ENCODE measurements at places on chromosomes 4 and X.

DNA sequence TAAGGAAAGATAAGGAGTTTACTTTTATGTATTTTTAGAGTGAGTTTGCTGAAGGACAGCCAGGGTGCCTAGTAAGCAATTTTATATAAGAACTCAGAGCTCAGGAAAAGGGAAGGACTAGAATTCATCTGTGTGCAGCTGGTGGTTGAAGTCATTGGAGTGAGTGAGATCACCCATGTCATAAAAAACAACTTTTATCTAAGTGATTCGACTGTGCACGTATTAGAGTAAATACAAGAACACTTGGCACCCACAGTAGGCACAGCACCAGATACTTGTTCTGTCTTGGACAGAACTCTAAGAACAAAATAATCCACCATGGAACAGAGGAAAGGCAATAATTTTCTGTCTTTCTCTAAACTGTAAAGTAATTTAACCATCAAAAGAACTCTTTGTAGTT is 31.6 kb downstream of the SYNPO2 start:
- no peak for DNase-seq

DNA sequence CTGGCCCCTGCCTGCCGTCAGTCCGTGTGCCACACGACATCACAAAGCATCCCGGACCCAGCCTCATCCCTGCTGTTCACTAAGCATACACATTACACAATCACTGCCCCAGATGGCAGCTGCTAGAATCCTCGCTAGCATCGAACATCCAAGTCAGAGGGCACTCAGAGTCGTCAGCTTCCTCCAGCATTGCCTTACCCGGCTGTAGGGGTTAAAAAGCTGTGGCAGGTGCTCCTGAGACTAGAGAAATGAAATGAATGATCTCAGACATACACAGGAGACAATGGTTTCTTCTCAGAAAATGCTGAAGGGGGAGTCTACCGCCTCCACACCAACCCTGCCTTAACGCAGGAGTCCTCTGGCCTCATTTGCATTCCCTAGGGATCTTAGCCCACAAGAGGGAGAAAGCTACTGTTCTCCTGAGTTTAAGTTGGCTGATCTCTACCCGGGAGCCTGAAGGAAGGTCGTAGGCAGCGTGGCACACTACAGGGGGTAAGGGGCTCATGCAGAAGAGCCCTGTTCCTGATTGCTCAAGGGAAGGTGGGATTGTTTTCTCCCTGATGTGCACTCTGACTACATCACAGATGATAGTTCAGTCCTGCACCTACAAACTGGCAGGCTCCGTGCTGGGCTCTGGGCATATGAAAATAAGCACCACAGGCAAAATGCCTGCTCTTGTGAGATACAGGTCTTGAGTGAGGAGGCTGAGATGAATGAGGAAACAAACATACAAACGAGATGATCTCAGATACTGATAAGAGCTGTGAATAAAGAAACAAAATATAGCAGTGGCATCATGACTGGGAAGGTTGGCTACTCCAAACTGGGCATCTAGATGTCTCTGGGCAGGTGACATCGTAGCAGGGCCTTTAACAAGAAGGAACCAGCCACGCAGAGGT is 2.6 kb upstream of the KIAA0232 start:
- DNase-seq, result no peak

DNA sequence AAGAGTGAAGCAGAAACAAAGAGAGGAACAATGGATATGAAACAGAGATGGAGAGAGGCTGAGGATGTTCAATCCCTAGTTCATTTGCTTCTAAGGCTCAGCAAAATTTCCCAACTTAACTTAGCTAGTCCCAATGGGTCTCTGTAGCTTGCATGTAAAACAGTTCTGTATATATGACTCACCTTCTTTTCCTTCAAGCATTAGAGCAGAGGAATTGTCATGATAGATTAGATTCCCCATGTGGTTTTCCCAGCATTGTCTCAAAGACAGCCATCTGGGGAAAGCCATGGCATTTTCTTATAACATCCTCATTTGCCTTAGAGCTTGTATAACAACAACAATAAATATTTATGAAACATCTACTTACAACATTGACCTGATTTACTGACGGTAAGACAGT is 93.9 kb upstream of the GATB start:
- no peak for DNase-seq

DNA sequence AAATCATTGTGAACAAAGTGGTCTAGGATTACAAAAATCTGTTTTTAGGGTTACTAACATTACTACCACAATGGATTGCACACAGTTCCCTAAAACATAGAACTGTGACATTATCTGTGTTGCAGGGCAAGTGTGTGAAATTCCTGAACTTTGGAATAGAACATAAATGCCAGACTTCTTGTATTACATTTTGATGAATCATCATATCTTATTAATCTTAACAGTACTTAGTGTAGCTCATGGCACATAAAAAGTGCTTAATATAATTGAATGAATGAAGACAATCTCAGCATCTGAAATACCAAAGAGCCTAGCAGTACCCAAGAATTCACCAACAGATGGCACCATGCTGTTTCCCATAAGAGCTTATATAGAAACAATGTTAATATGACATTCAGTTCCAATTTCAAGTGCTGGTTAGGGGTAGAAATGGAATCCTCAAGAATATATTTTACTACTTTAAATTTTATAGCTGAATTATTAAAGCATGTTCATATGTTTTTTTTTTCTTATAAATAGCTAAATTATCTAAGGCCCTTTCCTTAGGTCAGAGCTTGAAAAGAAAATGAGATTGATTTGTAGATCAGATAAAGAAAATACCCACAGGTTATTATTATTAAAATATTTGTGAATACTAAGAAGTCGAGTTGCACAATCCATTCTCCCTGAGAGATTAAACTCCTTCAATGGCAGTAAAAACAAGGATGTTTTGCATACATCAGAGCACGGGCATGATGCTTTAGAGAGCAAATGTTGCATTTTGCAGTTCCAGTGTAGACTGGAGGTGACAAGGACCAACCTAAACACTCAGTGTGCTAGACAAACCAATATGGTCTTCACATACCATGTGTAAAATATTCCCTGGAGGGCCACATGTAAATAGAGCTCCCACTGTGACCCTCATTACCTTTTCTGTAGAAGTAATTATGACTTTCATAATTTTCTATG is 25.7 kb upstream of the SHISA3 start:
- DNase-seq, result no peak

GRCh38 chr4:115334736-115335411 is 221.5 kb upstream of the NDST4 start:
- no peak for DNase-seq

DNA sequence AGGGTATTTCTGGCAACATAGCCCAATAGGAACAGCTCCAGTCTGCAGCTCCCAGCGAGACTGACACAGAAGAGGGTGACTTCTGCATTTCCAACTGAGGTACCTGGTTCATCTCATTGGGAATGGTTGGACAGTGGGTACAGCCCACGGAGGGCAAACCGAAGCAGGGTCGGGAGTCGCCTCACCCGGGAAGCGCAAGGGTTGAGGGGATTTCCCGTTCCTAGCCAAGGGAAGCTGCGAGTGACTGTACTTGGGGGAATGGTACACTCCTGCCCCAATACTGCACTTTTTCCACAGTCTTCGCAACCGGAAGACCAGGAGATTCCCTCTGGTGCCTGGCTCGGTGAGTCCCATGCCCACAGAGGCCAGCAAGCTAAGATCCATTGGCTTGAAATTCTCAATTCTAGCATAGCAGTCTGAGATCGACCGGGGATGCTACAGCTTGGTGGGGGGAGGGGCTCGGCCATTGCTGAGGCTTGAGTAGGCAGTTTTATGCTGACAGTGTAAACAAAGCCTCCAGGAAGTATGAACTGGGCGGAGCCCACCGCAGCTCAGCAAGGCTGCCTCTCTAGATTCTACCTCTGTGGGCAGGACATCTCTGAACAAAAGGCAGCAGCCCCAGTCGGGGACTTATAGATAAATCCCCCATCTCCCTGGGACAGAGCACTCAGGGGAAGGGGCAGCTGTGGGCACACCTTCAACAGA is 14.0 kb upstream of the ADAD1 start:
- DNase-seq, result no peak

GRCh38 chr4:121148000-121148399 is 16.1 kb downstream of the TNIP3 start:
- DNase-seq, result no peak

DNA sequence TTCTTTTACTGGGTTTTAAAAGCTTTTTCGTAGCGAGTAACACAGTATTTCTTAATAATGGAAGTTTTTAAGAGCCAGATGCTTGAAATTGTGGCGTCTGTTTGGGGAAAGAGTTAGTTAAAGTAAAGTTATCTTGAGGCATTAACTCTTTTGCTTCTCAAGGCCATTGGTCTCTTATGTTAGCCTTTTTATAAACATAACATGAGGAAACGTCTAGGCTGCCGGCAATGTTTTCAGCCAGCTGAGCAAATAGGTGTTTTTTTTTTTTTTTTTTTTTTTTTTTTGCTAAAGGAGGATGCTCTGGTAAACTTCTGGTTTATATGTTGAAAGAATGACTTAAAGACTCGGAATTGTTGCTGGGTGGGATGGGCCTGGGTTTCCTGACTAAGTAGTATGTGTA is 51.1 kb upstream of the RBMX start:
- DNase-seq, result no peak

- no peak for DNase-seq
Observed at GRCh38 chrX:39244147-39244546, 442.9 kb downstream of the MID1IP1 start.

DNA sequence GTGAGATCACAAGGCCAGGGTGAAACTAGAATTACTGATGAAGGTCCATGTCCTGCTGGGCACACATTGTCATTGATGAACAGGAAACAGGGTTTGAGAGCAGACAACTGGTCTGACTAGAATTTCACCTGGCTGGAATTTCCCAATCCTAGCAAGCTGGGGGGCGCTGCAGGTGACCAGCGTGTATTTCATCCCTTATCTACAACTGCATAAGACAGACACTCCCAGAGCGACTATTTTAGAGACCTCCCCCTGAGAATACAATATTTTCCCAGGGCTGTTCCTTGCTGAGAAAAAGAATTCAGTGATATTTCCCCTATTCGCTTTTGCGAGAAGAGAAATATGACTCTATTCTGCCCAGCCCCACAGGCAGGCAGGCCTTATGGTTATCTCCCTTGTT is 432.6 kb upstream of the GALNT7 start:
- no peak for DNase-seq

- no peak for DNase-seq
Observed at GRCh38 chr4:7569810-7570783, 135.4 kb upstream of the PSAPL1 start.

- no peak for DNase-seq
Observed at GRCh38 chrX:119389214-119389613, 9.9 kb upstream of the SLC25A43 start.

DNA sequence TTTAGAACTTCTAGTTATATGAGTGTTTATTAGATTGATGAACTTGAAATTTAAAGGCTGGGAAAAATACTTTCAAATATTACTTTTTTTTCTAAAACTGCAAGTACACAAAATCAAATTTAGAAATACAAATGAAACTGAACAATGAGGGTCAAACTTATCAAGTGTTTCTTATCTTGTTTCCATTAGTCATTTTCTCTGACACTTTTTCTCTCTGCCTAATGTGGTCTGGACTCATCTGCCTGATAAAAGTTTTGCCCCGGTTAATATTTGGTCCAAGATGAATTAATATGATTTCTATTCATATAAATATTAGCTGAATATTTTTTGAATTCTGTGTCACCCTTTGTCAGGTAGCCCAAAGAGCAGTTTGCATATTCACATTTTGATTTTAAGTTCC is 8.7 kb upstream of the HPGDS start:
- no peak for DNase-seq

GRCh38 chr4:47837908-47838294 is at the start of gene CORIN:
CORIN (minus strand) TSS chr4:47838067; CDS start chr4:47837949, 118 bp downstream.
- no peak for DNase-seq

DNA sequence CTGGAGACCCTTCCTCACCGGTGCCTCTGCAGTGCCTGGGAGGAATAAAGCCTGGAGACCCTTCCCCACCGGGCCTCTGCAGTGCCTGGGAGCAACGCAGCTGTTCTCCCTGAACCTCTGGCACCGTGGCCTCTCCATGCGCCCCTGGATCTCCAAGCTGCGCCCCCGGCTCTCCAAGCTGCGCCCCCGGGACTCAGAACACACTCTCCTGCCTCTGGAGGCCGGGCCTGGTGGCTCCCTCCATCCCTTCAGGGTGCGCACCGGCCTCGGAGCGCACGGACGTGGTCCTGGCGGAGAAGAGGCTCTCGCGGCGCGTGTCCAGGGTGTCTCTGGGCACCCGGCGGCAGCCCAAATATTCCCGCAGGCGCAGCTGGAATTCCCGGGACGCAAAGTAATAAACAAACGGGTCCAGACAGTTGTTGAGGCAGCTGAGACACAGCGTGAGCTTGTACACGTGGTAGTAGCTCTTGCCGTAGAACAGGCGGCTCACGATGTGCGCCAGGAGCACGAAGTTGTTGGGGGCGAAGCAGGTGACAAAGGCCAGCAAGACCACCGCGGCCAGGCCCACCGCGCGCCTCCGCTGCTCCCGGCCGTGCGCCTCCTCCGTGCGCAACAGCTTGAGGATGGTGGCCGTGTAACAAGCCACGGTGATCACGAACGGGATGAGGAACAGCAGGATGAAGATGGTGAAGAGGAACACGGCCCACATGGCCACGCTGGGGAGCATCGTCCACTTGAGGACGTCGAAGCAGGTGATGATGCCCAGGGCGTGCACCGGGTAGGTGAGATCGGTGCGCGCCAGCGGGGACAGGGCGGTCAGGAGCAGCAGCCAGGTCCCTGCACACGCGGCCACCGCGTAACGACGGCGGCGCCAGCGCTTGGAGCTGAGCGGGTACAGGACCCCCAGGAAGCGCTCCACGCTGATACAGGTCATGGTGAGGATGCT is 12.8 kb upstream of the ASMTL start:
- no peak for DNase-seq

GRCh38 chr4:15765910-15766697 is 12.0 kb upstream of the CD38 start:
- DNase-seq, result no peak

DNA sequence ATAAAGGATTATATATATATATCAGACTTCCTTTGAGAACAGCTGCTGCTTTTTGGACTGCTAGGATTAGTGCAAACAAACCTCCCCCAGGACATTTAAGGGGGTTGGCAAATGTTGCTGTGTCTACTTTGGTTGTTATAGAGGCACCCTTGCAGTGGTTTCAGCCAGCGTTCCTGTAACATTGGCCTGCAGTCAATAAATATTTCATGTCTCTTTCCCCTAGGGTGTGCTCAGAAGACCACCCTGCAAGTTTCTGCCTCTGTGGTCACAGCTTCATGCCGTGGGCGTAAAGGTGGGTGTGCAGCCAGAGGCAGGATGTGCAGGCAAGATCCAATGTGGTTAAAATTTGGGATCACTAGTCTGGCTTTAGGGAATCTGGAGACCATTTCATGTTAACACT is 28.9 kb downstream of the FGF5 start:
- DNase-seq, result no peak

DNA sequence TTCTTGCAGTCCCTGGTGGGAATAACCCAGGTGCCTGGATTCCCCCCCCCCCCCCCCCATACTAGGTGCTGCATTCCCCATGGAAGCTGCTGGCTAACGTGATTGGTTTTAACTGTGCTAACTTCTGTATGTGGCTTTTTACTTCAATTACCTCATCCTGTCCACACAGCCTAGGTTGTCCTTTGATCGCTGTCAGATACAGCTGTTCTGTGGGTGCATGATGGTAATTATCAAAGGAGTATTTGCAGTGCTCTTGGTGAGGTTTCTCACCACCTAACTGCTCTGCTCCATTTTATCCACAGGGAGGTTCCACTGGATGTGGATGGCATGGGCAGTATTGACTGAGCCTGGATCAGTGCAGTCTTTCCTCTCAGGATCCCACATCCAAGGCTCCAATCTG is 93.0 kb downstream of the ZNF518B start:
- no peak for DNase-seq

GRCh38 chr4:171430495-171430894 is 382.7 kb upstream of the GALNTL6 start:
- no peak for DNase-seq

GRCh38 chr4:98686043-98686707 is 27.8 kb upstream of the TSPAN5 start:
- no peak for DNase-seq
